ENCODE measurements at places on chromosomes 4 and X.

DNA sequence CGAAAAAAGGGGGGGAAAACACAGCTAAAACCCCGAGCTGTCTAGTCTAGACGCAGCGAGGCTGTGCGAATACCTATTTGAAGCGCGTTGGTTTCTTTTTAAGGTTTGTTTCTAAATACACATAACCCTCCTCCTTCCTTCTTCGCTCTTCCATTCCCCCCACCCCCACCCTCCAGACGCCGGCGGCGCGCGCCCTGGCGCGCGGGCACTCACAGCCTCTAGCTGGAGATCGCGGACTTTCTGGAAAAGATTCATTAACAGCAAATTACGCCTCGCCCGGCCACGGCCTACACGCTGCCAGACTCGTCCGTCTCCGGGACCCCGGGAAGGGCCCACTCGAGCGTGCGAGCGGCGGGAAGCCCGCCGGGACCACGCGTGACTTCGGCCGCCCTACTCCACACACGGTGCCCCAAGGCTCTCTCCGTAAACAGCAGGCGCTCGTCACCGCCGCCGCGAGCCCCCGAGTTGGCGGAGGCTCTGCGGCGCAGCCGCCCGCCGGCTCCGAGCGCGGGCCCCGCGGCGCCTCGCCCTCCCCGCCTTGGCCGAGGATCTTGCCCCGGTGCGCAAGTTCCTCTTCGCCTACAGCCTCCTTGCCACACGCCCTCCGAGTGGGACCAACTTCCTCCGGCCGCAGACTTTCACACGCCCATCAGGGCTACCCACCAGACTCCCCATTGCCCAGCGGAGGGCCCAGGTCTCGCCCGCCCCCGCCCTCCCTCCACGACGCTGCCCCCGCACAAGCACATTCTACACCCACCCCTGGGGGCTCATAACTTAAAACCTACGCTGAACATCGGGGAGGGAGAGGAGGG is 2.0 kb downstream of the BCOR start:
- no peak for DNase-seq

DNA sequence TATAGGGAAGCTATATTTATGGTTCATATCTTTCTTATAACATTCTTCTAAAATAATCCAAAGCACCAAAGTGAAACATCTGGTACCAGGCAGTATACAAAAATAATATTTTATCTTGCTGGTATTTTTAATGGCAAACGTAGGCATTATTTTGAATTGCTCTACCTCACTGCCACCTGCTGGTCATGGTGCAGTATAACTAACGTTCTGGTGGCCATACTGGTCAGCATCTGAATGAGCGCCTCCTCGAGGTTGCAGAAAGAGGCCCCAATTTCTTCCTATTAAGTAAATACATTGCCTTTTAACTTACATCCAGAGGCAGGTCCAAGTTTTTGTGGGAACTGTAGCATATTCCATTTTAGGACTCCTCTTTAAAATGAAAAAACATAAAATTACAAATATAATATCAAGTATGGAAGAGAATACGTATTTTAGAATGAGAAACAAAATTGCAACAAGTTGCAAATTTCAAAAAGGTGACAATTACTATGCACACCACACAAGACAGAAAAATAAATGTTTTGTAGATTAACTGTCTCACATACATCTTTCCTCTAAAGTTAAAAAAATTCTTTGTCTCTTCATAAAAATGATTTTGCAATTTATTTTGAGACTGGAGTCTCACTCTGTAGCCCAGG is 22.9 kb upstream of the CWH43 start:
- no peak for DNase-seq

- DNase-seq: no peak
Measured at GRCh38 chrX:123755107-123755506, 22.3 kb upstream of the THOC2 start.

DNA sequence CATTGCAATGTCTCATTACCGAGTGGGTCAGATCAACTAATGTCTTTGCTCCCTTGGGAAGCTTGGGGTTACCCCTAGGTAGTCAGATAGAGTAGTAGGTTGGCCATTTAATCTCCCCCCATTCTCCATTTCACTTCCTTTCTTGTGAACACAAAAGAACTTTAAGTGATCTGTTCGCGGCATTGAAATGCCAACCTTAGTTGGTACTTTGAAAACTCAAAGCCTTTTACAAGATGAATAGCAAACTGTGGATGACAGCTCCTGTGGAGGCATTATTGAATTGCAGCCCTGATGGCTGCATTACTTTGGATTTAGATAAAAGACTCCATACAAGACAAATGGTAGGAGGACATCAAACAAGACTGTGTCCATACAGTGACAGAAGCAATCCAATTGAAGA is 469.1 kb downstream of the GBA3 start:
- no peak for DNase-seq

GRCh38 chr4:147617173-147617840 is at the start of gene TMEM184C:
Gene TMEM184C (plus strand): TSS chr4:147617397. CDS start chr4:147617957, 560 bp downstream.
- peak; percentile 99 for DNase-seq

GRCh38 chrX:41457613-41458192 is 10.6 kb downstream of the NYX start:
- no peak for DNase-seq

GRCh38 chr4:10962246-10962645 is 277.7 kb upstream of the CLNK start:
- DNase-seq: no peak

GRCh38 chrX:80816051-80816450 is 6.4 kb upstream of the BRWD3 start:
- DNase-seq: no peak

GRCh38 chr4:63619771-63620170 is 789.5 kb downstream of the TECRL start:
- no peak for DNase-seq

DNA sequence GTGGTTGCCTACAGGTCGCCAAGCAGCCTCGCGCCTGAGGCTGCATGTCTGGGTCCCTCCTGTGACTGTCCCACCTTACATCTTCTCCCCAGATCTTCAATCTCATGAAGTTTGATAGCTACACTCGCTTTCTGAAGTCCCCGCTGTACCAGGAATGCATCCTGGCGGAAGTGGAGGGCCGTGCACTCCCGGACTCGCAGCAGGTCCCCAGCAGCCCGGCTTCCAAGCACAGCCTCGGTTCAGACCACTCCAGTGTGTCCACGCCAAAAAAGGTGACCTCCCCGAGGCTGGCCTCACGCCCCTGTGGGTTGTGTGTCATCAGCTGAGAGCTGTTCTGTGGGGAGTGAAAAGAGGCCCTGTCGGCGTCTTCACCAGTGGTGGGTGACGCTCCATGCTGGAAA is 24.9 kb upstream of the HGFAC start:
- DNase-seq: no peak

GRCh38 chrX:20029728-20030127 is 38.9 kb upstream of the BCLAF3 start:
- no peak for DNase-seq

GRCh38 chrX:74389016-74389722 is 32.1 kb upstream of the SLC16A2 start:
- no peak for DNase-seq

DNA sequence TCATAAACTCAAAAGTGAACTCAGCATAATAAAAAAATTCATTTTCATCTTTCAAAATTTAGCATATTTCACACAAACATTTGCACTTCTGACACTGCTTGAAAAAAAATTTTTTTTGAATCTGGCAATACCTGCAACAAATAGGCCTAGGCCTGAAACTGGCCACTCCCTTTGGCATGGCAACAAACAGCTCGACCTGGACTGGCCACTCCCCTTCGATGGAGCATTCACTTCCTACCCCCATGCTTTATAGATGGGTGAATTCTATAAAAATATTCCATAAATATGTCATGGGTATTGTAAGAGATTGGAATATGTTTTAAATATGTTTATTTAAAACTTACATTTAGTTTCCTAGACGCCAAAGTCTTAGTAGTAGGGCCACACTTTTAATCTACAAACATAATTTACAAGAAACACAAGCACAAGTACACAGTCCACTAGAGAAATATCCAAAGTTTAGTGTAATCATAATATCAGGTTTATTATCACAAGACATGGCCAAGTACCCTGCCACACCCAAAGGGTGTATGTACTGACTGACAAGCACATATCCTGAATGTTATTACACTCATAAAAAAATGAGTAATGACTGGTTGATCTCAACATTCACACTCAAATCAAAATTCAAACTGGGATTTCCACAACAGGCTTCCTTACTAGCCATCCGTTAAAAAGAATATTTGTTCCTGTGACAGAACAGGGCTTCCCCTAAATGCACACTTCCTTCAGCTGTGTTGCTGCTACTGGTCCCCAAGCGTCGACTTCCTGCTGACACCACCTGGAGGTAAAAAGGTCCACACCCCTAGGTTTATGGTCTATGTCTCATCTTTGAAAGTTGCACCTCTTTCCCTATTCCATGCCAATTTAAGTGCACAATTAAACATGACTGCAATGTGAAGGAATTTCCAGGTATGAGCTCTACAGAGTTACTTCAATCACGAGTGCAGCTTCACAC is 271.5 kb downstream of the NR3C2 start:
- no peak for DNase-seq

DNA sequence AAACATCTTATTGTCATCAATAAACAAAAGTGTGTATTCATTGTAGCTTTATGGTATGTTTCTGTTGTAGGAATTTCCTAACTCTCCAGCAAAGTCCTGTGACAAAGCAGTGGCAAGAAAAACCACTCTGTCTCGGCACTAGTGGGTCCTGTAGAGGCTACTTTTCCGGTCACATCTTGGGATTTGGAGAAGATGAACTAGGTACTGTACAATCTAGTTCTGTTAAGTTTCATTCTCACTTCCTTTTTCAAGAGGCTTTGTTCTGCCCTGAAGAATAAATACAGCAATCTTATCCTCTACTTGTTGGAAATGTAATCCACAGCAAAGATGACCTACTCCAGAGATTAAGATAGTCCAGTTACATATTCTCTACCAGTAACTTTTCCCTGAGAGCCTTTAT is 69.3 kb downstream of the HHIP start:
- DNase-seq: no peak

GRCh38 chr4:2272828-2273120 is 10.9 kb upstream of the MXD4 start:
- DNase-seq: no peak

- DNase-seq: no peak
Measured at GRCh38 chr4:11416071-11416766, 12.5 kb downstream of the HS3ST1 start.

DNA sequence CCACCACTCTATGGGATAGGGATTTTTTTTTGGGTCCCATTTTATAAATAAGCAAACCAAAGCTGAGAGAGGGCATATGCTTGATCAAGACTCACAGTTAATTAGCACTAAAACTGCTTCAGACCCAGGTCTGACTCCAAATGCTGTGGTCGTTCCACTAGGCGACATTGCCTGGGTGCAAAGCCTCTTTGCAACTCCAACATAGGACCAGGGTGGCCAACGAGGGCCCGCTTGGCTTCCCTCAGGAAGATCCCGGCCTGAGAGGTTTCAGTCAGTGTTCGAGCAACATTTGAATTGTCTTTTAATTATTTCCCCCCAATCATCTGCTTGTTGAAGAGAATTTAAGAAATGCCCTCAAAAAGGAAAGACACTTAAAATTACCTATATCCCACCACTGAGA is 11.2 kb downstream of the PJA1 start:
- DNase-seq: peak; percentile 35

- no peak for DNase-seq
Measured at GRCh38 chrX:40831750-40832149, 96.4 kb upstream of the MED14 start.

DNA sequence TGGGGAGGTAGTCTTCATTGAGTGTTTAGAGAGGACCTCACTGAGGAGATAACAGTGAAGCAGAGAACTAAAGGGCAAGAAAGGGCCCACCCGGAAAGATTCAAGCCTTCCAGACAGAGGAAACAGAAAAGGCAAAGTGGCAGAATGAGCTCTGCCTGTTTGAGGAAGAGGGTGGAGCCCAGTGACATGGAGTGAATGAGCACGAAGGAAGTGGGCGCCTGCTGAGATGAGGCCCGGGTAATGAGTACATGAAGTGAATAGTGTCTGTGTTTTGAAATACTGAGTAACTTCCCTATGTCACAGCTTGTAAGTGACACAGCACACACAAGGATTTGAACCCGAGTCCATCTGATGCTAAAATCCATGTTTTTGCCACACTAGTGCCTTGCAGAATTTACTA is 32.5 kb upstream of the TLR2 start:
- DNase-seq: no peak

- no peak for DNase-seq
Measured at GRCh38 chr4:121236353-121237068, 72.4 kb upstream of the TNIP3 start.

DNA sequence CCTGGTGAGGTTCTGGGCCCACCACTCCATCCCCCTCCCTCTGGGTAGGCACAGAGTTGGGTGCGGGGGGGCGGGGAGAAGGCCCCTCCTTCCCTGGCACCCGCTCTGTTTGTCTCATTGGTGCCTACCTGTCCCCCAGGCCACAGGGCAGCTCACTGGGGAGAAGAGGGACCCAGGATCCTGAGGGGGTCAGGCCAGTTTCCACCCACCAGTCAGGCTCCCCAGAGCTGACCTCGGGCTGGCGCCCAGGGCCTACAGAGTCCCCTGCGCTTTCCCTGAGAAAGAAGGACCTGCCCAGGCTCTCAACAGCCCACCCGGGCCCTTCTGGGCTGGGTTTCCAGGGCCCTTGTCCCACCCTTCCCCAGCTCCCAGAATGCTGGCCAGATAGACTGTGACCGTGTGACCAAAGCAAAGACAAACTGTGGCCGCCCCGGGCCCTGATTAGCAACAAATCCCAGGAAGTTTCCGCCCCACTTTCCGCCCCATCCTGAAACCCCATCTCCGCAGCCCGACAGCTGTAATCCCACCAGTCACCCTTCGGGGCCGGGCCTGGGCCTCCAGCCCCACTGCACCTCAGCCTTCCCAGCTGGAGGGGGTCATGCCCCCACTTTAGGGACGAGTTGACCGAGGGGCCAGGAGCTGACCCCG is 33.8 kb upstream of the FGFR3 start:
- DNase-seq: no peak

GRCh38 chr4:62512271-62512670 is 1312.1 kb downstream of the ADGRL3 start:
- DNase-seq: no peak

- DNase-seq: no peak
Measured at GRCh38 chr4:48275247-48275646, 5.6 kb upstream of the TEC start.

GRCh38 chrX:134601240-134601765 is 57.0 kb downstream of the PLAC1 start:
- DNase-seq: no peak

DNA sequence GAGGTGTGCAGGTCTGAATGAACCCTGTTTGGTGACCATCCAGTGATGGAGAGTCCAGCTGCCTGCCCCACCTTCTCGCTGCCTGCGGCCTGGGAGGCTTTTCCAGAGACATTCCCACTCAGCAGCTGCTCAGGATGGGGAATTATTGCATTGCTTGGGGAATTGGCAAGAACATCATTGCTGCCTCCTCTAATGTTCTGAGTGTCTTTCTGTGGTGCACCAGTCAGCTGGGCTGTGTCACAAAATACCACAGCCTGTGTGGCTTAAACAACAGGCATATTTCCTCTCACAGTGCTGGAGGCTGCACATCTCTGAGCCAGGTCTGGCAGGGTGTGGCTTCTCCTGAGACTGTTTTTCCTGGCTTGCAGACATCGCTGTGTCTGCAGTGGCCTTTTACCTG is 86.8 kb upstream of the AFAP1 start:
- DNase-seq: no peak

Data from mesenteric fat pad (tissue), 1 donor.